Stimulated activated CD4-positive, alpha-beta T cell treated with anti-CD3 and anti-CD28 coated beads, TNF-alpha, amount 100 ng/mL, for 4 hours (primary cell): ENCODE measurements at places on chromosomes 3 and 15.

- DNase-seq = no peak
Measured at GRCh38 chr3:153042088-153042487, 119.9 kb upstream of the RAP2B start.

GRCh38 chr3:142224482-142225072 is 808 bp downstream of the GK5 start:
- DNase-seq = no peak

- no peak for DNase-seq
Measured at GRCh38 chr15:42759093-42759492, 22.2 kb upstream of the CDAN1 start.

DNA sequence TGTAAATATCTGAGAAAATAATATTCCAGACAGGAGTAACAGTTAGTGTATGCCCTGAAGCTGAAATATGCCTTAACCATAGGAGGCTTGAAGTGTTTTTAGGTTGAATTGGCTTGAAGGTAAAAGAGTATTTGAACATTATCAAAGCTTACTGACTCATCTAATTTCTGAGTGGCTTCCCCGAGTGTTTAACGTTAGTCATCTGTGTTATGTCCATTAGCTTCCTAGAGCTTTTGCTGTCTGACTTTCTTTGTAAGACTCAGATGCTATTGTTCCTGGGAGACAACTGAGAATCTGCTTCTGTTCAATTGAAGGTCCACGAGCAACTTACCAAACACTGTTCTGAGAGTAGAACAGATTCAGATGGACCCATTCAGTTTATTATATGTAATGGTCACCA is 656.8 kb upstream of the NECTIN3 start:
- DNase-seq = no peak

GRCh38 chr15:41969851-41970431 is 2.4 kb downstream of the EHD4 start:
- no peak for DNase-seq

DNA sequence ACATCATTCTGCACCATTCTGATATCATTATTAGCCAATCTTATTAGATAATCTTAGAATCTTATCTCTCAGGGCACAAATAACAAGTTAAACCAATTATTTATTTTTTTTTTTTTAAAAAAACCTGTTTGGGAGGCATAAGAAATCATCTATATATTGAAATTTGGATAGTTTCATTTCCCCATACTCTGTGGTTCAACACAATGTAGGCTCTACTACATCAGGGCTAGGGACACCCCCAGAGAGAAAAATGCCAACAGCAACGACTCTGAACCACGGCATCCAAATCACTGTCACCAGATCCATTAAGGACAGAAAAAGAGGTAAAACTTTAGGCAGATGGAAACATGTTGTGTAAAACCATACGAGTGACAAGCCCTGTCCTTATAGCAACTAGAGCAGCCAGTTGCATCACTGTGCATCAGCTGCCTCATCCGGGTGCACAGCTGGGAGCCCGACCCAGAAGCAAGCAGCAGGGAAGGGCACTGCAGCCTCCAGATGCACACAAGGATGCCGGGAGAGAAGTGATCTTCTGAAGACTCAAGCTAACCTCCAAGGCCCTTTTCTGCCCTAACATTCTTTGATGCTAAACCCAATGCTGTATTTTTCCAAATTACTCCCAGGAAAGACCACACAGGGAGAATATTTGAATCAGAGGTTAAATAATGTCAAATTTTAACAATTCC is 381.1 kb downstream of the CTNNB1 start:
- no peak for DNase-seq

DNA sequence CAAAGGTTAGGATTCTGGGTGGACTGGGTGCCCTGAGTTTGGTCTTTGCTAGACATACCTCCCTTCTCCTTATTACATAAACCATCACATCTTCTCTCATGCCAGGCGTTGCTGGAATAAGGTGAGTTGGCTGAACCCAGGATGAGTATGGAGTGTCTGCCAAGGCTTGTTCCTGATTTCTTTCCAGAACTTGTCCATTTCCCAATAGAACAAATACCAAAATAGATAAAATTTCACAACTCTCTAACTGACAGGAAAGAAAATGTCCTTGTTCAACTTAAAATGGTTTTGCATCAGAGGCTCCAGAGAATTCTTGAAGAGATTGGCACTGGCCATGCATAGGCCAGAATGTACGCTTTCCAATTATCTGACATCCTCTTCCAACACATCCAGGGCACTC is 291.9 kb downstream of the IGSF11 start:
- no peak for DNase-seq

GRCh38 chr15:48634893-48635292 is 10.6 kb downstream of the FBN1 start:
- DNase-seq = no peak

DNA sequence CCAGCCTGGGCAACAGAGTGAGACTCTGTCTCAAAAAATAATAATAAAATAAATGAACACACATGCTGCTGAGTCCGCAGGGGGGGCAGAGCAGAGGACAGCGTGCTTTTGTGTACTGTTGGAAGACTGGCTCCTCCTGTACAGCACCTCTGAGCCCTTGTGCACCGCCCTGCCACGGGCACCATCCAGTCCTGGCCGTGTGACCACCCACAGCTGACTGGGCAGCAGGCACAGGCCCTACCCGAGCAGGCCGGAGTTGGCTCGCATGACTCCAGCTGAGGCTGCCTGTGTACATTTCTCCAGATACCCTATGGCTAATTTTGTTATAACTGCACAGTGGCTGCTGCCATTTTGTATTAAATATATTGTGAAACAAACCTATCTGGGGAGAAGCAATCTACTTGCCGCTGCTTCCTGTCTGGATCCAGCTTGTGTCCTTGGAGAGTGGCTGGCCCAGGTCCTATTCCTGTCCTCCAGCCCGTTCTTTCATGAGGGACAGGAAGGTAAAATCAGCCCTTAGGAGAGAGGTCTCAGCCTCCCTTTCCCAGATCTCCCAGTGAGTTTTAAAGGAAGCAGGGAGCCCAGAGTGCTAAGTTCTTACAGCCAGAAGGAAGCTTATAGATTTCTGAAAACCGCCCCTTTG is 14.6 kb downstream of the IVD start:
- DNase-seq = no peak

DNA sequence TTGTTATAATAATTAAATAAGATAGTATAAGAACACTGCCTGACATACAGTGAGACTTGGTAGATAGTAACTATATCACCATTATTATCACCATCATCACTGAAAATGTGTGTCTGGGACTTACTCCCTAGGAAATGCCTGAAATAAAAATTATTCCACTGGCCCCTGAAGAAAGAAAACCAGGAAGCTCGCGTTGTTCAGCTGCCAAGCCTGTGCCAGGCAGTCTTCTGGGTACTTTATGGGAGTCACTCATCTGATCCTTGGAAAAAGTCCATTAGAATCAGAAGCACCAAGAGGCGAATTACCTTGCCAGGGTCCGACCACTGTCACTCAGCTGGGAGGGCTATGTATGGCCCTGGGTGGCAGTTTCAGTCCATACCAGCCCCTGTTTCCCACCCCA is 220.3 kb upstream of the TPM1 start:
- no peak for DNase-seq

- DNase-seq = no peak
Measured at GRCh38 chr3:140628606-140629005, 49.3 kb upstream of the TRIM42 start.

- no peak for DNase-seq
Measured at GRCh38 chr15:75733761-75734651, 21.4 kb upstream of the CSPG4 start.

GRCh38 chr3:142886940-142887339 is 1.9 kb downstream of the PCOLCE2 start:
- DNase-seq = no peak

DNA sequence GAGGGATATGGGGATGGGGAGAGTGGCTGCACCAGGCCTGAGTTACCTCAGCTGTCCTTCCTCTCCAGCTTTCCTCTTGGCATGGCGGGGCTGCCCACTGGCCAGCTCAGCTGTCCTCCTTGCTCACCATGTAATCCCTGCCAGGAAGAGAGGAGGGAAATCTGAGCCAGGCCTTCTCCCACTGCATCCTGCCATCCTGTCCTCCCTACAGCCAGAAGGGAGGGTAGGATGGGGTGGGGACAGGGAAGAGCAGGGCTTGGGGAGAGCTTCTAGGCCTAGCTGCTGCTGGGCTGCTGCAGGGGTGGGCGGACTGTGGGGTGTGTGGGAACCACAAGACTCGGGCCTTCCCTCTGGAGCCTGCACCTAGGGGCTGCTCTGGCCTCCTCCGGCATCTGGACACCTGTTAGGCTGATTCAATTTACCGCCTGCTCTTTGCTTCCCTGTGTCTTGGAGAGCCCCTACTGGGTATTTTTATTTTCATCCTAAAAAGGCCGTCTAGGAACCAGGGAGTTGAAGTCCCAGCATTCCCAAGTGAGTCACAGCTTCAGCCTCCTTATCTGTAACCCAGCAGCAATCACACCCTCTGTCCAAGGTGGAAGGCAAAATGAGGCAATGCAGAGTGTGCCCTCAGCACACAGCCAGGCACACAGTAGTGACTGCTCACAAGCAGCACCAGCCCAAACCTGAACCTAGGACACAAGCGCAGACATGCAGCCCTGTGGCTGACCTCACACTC is 13.1 kb upstream of the KY start:
- DNase-seq = no peak

- DNase-seq = no peak
Measured at GRCh38 chr15:78762985-78763795, 48.1 kb downstream of the ADAMTS7 start.
